Left hindlimb (tissue), 1 donor: ENCODE measurements at places on chromosomes 6 and 20.
A peak's percentile ranks its signal among the peaks of the same experiment; 100 is the strongest.

DNA sequence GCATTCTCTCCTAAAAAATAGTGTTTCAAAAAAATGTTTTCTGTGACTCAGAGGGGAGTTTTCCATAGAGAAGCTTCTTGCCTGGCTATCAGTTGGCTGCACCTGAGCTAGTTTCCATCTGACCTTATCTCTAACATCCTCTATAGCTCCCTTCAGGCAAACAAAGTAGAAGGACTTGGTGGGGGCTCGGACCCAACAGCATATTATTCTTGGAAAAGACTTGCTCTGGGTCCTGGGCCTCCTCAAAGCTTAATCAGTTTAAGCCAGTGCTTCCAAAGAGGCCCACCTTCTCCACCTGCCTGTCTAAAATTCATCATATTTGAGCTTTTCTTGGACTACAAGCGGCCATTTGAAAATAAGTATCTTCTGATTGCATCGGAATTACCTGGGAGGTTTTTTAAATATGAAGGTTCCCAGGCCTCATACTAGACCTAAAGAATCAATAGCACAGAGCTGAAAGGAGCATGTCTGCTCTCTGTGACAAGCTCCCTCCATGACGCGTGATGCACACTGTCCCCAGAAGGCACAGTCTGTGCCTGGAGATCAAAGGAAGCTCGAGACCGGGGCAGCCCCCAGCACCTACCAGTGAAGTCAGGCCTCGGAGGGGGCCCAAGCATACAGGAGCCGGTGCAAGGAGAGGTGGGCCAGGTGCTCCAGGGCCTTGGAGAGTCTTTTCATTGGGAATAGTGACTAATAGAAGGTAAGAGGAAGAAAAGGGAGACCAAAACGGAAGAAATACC lies 80.6 kb upstream of the HIVEP1 start:
- no peak for DNase-seq

- DNase-seq: no peak
Observed at GRCh38 chr20:37944456-37944981, 41.6 kb downstream of the VSTM2L start.

DNA sequence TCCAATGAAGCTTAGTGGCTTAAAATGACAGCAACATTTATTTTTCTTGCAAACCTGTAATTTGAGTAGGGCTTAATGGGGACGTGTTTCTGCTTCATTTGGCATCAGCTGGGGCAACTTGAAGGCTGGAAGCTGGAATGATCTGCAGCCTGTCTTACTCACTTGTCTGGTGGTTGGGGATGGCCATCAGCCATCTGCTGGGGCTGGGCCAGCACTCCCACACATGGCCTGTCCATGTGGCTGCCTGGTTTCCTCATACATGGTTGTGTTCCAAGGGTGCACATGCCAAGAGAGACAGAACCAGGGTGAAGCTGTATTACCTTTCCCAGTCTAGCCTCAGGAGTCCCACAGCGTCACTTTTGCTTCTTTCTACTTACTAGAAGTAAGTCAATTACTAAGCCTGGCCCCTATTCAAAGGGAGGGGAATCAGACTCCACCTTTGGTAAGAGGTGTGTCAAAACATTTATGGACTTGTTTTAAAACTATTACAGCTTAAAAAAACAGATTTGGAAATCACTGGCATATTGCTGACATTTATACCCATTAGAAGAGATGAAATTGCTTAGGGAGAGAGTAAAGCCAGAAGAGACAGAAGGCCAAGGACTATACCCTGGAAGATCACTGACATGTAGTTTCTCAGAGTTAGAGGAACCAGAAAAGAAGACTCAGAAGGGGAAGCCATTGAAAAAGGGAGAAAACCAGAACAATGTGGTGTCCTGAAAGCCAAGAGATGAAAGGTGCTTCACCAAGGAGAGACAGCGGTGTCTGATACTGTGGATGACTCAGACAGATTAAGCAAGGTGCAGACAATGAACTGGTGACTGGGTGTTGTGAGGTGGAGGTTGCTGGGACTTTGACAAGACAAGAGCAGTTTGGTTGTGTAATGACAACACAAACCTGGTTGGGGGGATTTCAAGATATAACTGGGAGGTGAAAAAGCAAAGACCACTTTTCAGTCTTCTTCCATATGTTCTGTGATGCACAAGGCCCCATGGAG lies 345.2 kb downstream of the GJA1 start:
- peak; percentile 86 for DNase-seq

DNA sequence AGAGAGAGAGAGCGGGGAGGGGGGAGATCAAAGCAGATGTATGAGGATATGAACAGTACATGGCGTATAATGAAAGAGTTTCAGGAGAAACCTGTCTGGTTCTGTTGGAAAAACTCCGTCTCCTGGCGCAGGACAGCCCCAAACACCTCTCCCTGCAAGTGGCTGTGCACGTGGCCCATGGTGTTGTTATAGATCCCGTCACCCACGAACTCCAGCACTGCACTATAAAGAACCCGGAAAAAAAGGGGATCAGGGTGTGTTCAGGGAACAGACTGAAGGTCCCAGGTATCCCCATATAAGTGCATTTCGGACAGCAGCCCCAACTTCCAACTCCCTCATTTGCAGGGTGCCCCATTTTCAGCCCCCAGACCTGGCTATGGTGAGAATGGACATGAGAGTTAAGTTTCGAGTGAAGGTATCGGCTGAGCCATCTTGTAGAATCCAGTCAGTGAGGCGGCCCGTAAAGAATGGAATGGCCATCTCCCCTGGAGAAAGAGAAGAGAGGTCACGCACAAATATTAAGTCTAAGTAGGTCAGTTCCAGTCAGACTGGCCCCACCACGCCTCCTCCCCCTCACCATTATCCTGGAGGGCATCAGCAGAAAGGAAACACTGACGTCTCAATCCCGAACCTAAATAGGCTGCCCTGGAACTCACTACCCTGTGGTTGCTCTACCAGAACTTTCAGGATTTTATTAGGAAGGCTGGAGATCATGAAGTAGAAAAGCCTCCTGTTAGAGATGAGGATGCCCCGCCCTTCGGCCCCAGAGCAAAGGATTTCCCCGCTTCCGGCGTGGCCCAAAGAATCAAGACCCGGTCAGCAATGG lies 1.3 kb downstream of the TAP1 start:
- DNase-seq: no peak

- DNase-seq: no peak
Observed at GRCh38 chr20:7151676-7152470, 384.4 kb downstream of the BMP2 start.

DNA sequence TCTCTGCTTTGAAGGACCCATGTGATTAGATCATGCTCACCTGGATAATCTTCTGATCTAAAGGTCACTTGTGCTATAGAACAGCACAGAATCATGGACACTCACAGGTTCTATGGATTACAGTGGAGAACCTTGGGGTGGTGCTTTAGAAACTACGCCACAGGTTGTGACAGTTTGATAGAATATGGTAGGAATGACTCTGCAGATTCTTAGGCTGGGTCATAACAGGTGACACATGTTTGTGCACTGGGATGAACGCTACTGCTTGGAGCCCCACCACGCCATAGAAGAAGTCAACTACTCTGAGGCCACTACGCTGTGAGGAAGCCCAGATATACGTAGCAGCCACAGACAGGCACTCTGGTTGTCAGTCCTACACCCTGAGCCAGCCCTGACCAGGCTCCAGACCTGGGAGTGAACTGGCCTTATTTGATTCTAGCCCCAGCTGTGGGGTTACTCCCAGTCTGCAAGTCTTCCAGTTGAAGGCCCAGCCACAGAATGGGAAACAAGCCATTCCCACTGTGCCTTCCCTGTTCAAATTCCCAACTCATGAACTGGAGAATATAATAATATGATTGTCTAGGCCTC lies 99.0 kb upstream of the SLC24A3 start:
- no peak for DNase-seq

DNA sequence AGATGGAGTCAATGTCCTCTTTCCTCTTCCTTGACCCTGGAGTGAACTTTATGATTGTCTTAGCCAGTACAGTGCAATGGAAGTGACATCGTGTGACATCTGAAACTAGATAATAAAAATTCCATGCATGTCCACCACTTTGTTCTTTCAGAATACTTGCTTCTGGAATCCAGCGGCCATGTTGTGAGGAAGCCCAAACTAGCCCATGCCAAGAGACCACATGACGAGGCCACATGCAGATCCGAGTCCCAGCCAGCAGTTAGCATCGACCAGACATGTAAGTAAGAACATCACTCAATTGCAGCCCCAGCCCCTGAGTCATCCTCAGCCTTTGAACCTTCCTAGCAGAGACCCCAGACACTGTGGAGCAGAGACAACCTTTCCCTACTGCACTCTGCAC lies 48.5 kb upstream of the E2F3 start:
- DNase-seq: no peak

DNA sequence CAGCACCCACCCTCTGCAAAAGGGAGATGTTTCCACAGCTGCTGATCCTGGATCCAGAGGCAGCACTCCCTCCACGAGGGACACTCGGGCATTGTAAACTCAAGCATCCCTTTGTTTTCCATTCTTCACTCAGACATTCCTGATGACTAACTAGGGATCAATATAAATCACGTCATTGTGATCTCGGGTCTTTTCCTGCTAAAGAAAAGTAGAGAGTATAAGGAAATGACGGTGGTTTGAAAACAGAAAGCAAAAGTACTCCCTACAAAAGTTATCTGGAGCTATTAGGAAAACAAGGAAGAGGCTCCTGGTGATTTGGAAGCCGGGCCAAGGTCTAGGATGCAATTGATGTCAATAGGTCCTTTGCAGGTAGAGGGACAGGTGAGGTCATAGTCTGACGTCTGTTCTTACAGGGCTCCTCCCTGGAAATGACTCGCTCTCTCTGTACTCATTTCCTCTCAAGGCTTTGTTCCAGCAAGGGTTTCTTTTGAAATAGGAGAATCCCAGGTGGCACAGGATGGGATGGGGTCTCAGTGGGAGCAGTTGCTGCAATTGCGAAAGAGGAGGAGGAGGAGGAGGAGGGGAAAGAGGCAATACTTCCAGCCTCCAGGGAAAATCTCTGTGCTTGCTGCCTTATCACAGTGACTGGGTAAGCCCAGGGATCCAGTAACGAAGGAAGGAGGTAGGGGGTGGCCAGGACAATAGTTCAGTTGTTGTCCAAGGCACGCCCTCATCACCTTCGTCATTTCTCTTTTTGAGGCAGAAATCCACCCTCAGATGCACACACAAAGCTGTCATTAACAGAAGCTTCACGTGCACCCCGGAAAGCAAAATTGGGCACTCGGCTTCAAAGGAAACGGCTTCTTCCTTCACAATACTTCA lies 222.8 kb downstream of the LY86 start:
- no peak for DNase-seq

DNA sequence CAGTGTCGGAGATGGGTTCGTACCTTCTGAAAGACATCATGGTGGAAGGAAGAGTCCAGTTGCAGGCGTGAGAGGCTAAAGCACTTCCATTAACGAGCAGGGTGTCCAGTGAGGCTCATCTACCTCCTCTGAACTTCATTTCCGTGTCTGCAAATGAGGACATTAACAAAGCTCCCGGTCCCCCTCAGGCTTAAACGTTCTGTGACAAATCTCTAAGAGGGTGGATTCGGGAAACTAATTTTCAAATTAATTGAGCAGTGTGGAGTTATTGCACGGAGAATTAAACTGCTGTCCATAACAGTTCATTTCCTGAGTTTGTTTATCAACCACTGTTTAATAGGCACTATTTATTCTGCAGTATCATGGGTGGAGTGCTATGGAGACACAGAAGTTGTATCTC lies 68.2 kb downstream of the TRMT6 start:
- no peak for DNase-seq

- no peak for DNase-seq
Observed at GRCh38 chr20:26208296-26209091, 511.8 kb upstream of the ZNF337 start.

DNA sequence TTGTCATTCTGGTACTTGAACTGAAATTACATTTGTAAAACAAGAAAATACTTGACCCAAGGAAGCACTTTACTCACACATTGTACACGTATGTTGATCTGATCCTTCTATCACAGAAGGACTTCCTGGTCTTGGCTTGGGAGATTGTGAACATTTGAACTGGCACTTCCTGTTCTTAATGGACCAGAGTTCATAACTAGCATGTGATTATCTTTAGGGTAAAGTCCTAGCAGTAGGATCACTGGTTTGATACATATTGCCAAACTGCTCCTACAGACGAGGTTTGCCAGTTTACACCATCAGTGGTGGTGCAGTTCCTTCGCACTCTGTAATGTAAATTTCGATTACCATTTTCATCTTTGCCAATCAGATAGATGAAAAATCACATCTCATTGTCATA lies 12.7 kb downstream of the HECA start:
- no peak for DNase-seq

- DNase-seq: no peak
Observed at GRCh38 chr6:10550764-10551163, 29.6 kb downstream of the GCNT2 start.

GRCh38 chr20:62230276-62230675 lies 8.0 kb upstream of the OSBPL2 start:
- no peak for DNase-seq

DNA sequence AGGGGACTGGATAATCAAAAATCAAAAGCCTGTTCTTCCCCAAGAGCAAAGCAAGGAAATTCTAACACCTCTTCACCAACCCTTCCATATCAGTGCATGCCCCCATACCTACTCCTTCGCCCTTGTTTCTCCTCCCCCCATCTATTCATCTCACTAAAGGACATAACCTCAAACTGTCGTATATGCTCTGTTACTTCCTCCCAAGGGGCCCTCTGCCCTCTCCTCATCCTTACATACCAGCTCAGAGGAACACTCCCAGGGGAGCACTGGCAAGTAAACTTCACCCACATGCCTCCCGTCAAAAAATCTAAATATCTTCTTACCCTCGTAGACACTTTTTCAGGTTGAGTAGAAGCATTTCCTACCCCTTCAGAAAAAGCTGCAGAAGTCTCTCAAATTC lies 9.4 kb upstream of the ADTRP start:
- no peak for DNase-seq

DNA sequence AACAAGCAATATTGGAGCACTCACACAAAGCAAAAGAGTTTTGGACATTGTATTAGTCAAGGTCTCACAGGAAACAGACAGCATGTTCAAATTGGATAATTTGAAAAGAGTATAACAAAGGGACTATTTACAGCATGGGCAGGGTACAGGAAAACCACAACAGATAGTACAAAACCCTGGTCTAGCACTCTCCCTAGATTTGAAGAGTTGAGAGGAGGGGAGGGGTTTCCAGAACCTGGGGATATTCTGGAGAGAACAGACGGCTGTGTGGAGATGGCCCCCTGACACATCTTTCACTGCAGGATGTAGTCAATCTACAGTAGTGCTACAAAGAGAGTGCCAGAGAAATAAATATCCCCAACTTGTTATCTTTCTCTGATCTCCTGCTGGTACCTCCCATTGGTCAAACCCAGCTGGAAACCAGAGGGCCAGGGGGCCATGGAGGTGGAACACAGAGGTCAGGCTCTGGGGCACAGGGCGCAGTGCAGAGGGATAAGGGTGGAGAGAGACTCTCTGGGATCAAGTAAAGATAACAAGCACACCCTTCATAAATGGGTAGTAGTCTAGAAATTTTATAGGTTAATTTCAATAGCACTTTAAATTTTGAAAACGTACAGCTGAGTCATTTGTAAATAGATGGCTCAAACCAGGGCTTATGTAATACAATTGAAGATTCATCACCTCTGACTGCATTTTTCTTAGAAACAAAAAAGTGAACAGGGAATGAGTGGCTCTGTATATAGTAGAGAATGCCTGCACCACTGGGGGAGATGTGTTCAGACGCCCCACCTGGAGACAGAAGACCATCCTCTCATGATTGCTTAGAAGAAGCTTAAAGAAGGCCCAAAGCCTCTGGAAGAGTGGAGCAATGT lies 25.7 kb downstream of the RCAN2 start:
- DNase-seq: no peak
